Activated CD4-positive, alpha-beta memory T cell treated with anti-CD3 and anti-CD28 coated beads, Interleukin-2, amount 10 ng/mL, durations not matched to agents 7 days and 5 days (primary cell): ENCODE measurements at places on chromosomes 16 and 17. TPM values are rescaled to one million over a fixed set of nuclear protein-coding genes. Genes with fewer than 3 reads are reported as not detected.

- H3K4me3 ChIP-seq: peak overlapping the region; percentile 100
- peak overlapping the region; percentile 99 for H3K27ac ChIP-seq
- H3K36me3 ChIP-seq: peaks cover 79% of the 10 kb centered on the region
- DNase-seq: peak; percentile 85
- H3K4me1 ChIP-seq: peaks cover 88% of the 10 kb centered on the region
Measured at GRCh38 chr17:45228763-45229539, 7.3 kb downstream of the FMNL1 start.

DNA sequence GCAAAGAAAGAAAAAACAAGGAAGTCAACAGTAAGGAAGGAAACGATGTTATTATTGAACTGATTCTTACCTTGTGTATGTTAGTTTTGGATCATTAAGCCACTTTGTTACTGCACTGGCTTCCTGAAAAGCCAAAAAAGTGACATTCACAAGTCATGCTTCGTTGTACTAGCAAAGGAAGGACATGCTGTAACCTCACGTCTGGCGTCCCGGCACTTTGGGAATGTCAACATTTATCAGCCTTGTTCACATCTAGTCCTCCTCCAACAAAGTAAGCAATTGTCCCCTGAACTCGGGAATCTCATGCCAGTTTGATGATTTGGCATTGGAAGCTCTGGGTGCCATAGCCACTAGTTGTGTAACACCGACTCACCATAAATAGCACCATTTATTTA, 731 bp upstream of the MKS1 start:
- no peak for DNase-seq
- peak overlapping the region; percentile 95 for H3K4me3 ChIP-seq
- H3K36me3 ChIP-seq: no peaks in the 10 kb centered on the region
- peaks cover 8% of the 10 kb centered on the region for H3K27me3 ChIP-seq
- peaks cover 33% of the 10 kb centered on the region for H3K4me1 ChIP-seq
- H3K27ac ChIP-seq: peak overlapping the region; percentile 93

- H3K27me3 ChIP-seq: no peaks in the 10 kb centered on the region
- no peaks in the 10 kb centered on the region for H3K36me3 ChIP-seq
- H3K4me3 ChIP-seq: no peak overlapping the region
- H3K27ac ChIP-seq: no peak overlapping the region
- H3K4me1 ChIP-seq: no peaks in the 10 kb centered on the region
- no peak for DNase-seq
Measured at GRCh38 chr16:12330946-12331345, 354.4 kb downstream of the SNX29 start.

Gene MEIOB
- 0.18 TPM for total RNA-seq

Gene ADAD2
- not detected for total RNA-seq

GRCh38 chr17:64635647-64636305, 26.3 kb downstream of the SMURF2 start:
- H3K4me1 ChIP-seq: peaks cover 31% of the 10 kb centered on the region
- peak overlapping the region; percentile 71 for H3K27ac ChIP-seq
- H3K36me3 ChIP-seq: peaks cover 5% of the 10 kb centered on the region
- H3K4me3 ChIP-seq: no peak overlapping the region
- no peaks in the 10 kb centered on the region for H3K27me3 ChIP-seq

- peaks cover 46% of the 10 kb centered on the region for H3K4me1 ChIP-seq
Measured at GRCh38 chr16:30119428-30119827, 3.6 kb downstream of the MAPK3 start.

- H3K4me1 ChIP-seq: no peaks in the 10 kb centered on the region
- no peak overlapping the region for H3K27ac ChIP-seq
- peaks cover 3% of the 10 kb centered on the region for H3K27me3 ChIP-seq
Measured at GRCh38 chr16:54591816-54592246, 305.2 kb upstream of the IRX3 start.
